IPS-NIHi11 (cell line): ENCODE measurements at places on chromosomes 1 and 21.

DNA sequence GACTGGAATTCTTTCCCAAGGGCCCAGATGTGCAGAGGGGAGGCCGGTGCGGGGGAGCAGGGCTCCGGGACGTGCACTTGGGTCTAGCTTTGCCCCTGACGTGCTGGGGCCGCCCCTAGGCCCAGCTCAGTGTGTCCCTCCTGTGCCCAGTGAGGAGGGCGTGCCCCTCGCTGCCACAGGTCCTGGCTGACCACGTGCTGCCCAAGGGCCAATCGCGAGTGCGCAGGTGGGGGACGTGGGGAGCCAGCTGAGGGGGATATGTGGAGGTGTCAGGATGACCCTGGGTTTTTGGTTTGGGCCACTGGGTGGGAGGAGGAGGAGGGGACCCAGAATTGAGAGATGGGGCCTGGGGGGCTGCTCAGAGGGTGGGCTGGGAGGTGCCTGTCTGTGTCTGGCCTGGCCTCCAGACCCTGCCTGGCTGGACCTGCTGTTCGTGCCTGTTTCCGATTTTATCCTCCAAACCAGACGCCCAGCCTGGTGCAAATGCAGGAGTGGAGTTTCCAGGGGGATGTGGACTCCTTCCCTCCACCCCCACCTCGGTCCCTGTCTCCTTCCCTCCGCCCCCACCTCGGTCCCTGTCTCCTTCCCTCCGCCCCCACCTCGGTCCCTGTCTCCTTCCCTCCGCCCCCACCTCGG, 6.1 kb upstream of the RNF223 start:
- peak; percentile 92 for DNase-seq

- no peak for DNase-seq
These were observed 338.0 kb downstream of the MATN1 start for GRCh38 chr1:30385246-30385995.

- DNase-seq, result no peak
These were observed 41.3 kb upstream of the UBE2U start for GRCh38 chr1:64162151-64162550.

DNA sequence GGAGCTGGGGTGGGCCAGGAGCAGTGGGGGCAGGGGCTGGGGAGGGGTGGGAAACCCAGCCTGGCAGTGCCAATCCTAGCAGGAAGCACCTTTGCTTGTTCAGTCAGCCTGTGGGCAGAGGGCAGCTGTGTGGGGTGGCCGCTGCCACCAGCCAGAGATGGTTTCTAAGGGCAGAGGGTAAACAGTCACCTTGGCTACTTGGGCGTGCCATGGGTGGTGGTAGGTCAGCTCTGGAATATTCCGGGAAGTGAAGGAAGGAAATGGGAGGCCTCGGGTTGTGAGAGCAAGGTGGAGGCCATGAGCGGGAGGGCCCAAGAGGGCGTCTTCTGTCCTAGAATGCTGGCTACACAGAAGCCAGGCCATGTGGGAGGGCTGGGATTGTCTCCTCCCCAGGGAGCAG, 20.7 kb upstream of the WNT4 start:
- no peak for DNase-seq
